ENCODE measurements at places on chromosomes 6 and 20.

DNA sequence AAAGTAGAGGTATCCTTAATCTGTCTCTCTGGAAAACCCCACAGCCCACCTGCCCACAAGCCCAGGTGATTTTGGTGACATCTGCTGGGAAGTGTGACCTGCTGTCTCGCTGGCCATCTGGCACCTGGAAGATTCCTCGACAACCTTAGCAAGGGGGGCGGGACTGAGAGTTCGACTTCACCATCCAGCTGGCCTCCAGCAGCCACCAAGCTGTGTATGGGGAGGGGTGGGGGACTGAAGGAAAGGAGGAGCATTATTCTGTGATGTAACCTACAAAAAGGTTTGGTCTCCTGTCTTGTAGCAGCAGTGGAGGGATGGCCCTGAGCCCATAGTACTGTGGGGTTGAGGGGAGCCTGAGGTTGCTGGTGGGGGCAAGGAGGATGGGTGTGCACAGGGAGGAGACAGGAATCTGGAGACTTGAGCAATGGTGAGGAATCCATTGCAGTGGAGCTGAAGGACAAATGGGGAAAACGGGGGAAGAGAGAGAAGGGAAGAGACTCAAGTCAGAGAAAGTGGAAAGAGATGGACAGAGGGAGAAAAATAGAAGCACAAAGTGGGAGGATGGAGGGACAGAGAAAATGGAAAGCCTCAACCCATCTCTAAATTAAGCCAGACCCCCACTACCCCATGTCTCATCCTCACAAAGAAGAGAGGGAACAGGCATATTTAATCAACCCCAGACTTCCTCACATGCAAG lies 4.0 kb downstream of the LY6G6F start:
- no peak for DNase-seq

DNA sequence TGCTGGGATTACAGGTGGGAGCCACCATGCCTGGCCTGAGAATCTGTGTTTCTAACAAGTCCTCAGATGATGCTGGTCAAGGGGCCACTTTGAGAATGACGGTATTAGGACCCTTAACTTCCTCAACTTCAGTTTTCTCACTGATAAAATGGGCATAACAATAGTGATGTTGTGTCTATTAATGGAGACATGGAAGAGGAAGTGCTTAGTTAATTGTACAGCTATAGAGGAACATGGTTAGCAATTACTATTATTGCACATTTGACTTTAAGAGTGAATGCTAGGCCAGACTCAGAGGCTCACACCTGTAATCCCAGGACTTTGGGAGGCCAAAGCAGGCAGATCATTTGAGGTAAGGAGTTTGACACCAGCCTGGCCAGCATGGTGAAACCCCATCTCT lies 12.7 kb downstream of the DPPA5 start:
- no peak for DNase-seq

- DNase-seq, result peak; percentile 74
Observed at GRCh38 chr20:34874094-34874654, 1.5 kb upstream of the GGT7 start.

DNA sequence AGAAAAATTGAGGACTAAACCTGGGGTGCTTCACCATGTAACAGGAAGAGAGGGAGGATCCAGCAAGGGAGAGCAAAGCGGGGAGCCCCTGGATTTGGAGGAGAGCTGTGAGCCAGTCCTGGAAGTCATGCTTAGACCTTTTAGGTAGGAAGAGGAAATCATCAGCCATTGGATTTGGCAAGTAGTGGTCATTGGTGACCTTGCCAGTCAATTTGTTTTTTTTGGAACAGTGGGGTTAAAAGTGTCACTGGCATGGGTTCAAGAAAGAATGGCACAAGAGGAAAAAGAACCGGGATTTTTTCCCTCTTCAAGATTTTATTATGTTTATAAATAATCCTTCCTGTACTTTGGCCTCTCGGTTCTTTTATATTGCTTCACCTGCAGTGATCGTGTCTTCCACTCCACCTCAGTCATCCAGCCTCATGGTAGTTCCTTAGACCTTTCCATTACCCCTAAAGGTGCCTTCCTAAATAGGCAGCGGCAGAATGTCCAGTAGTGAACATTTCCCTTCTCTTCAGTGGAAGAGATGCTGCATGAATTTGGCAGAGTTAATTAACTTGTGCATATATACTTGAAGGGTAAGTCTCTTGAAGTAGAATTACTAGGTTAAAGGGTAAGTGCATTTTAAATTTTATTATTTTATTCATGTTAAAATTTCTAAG lies 124.7 kb downstream of the QKI start:
- no peak for DNase-seq

DNA sequence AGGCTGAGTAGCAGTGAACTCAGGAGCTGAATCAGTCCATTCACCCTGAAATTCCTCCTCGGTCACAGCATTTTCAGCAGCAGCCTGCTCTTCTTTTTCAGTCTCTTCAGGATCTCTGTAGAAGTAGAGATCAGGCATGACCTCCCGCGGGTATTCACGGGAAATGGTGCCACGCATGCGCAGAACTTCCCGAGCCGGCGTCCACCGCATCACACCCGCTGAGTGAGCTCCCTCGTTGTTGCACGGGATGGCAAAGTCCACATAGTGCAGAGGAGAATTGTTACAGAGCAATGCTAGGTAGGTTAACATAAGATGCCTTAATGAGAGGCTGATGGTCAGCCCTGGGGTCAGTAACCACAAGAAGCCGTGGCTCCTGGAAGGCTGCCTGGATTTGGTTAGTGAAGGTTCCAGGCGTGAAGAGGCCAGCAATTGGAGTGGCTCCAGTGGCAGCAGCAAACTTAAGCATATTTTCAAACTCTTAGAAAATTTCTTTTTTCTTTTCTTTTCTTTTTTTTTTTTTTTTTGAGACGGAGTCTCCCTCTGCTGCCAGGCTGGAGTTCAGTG lies 113.5 kb upstream of the HDAC2 start:
- DNase-seq, result no peak

DNA sequence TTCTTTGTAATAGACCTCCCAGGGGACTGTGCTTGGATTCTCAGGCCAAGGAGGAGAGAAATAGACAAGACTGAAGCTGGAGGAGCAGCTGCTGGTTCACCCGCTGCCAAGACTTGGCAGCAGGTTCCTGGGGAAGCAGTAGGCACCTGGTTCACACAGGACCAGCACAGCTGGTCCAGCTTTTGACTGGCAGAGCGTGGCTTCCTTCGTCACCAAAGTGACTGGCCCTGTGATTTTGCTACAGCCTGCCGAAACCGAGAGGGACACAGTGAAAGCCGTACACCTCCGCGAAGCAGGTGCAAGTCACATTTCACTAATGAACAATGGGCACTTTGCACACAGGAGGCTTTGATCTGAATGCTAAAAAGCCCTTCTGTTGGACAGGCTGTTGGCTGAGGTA lies 199.0 kb downstream of the RNF144B start:
- no peak for DNase-seq

GRCh38 chr20:23009636-23010035 lies 25.5 kb upstream of the SSTR4 start:
- no peak for DNase-seq

- no peak for DNase-seq
Observed at GRCh38 chr6:8245726-8246125, 143.4 kb upstream of the EEF1E1 start.

Measured in gastrocnemius medialis (tissue), 4 donors.